ENCODE measurements at places on chromosomes 2 and 18. TPM values are rescaled to one million over a fixed set of nuclear protein-coding genes. Genes with fewer than 3 reads are reported as not detected.

ZBTB14 gene
- 6.3 TPM for total RNA-seq

CABLES1 gene
- total RNA-seq, result 12.7 TPM

CPS1 gene
- total RNA-seq, result 9.2 TPM

R3HDM1 gene
- total RNA-seq, result 28.9 TPM

MROH2A gene
- total RNA-seq, result not detected

CHRND gene
- not detected for total RNA-seq

PPP1R1C gene
- 2.2 TPM for total RNA-seq

CENPA gene
- 57.9 TPM for total RNA-seq

ACP1 gene
- 268 TPM for total RNA-seq

TEX44 gene
- not detected for total RNA-seq

KANSL1L gene
- total RNA-seq, result 0.67 TPM

SCYGR8 gene
- total RNA-seq, result not detected

FAM228A gene
- total RNA-seq, result not detected

VIT gene
- not detected for total RNA-seq

NGEF gene
- 21.6 TPM for total RNA-seq

DCDC2C gene
- total RNA-seq, result 0.55 TPM

ALPG gene
- total RNA-seq, result 0.15 TPM

PLCD4 gene
- total RNA-seq, result 0.59 TPM

INHBB gene
- total RNA-seq, result 18.7 TPM

CYBRD1 gene
- 37.7 TPM for total RNA-seq

HSBP1L1 gene
- total RNA-seq, result 13.0 TPM

RNU2-63P gene
- not detected for total RNA-seq

RNF25 gene
- total RNA-seq, result 44.7 TPM

DNAJC27 gene
- total RNA-seq, result 2.1 TPM

C2orf68 gene
- total RNA-seq, result 29.3 TPM

SPR gene
- total RNA-seq, result 140 TPM

VSNL1 gene
- total RNA-seq, result not detected

NEU2 gene
- total RNA-seq, result not detected

SULT1C2 gene
- total RNA-seq, result 0.48 TPM

MFSD2B gene
- 0.14 TPM for total RNA-seq

REEP1 gene
- 0.67 TPM for total RNA-seq

L3MBTL4 gene
- not detected for total RNA-seq
